CD4-positive, alpha-beta T cell treated with Interleukin-15 for 1 hour (primary cell): ENCODE measurements at places on chromosomes 4 and X.

DNA sequence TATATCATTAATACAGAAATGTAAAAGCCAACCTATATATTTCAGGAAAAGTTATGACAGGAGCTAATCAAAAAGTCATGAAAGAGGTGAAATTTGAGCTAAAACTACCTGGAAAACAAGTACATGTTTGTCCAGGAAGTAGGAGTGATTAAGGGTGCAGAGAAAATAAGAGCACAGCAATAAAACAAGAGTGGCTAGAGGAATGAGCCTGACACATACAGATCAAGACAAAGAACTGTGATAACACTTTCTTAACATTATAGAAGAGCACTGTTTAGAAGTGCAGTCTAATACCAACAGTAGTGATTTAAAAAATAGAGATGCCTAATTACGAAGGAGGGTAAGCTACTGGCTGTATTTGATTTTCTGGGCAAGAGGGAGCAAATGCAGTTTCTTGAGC lies 125.1 kb downstream of the WDFY3 start:
- no peak for DNase-seq

DNA sequence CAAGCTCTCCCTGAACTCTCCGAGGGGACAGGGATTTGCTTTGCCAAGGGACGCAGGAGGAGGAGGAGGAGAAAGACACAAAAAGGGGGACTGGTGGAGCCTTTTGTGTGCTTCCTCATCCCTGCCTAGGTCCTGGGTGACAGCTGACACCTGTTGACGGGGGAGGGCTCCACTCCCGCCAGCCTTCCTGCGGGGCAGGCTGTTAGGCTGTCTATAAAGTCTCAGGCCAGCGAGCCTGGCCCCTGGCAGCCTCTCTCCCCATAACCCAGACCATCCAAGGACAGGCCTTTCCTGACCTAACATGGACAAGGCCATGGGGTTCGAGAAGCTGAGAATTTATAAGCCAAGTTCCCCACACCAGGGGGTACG lies 832 bp upstream of the EVC2 start:
- no peak for DNase-seq

GRCh38 chrX:73916931-73917667 lies 354.1 kb downstream of the CHIC1 start:
- DNase-seq = no peak

DNA sequence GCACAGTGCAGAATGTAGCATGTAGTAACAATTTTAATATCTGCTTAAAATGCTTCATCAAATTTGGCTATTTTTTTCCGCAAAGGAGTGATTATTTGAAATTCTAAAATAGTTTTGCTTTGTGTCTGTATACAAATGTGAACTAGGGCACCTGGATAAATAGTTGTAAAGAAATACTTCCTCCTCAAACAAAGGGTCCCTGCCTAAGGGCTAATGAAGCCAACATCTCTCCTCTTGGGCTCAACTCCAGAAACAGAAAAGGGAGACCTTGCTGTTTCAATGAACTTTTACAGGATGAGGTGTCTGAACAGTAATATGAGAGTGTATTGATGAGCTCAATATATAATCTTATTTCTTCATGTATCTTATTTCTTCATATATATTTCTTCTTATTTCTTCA lies 30.8 kb upstream of the SCOC start:
- no peak for DNase-seq

- DNase-seq = no peak
Measured at GRCh38 chr4:4974727-4975126, 44.5 kb downstream of the CYTL1 start.

- DNase-seq = no peak
Measured at GRCh38 chrX:72330131-72330530, 24.4 kb upstream of the CITED1 start.

- DNase-seq = no peak
Measured at GRCh38 chr4:148795156-148795864, 353.1 kb upstream of the NR3C2 start.

- no peak for DNase-seq
Measured at GRCh38 chr4:176794651-176795050, 1.9 kb upstream of the VEGFC start.
